ENCODE measurements at places on chromosomes 12 and 14. TPM values are rescaled to one million over a fixed set of nuclear protein-coding genes. Genes with fewer than 3 reads are reported as not detected.

DNA sequence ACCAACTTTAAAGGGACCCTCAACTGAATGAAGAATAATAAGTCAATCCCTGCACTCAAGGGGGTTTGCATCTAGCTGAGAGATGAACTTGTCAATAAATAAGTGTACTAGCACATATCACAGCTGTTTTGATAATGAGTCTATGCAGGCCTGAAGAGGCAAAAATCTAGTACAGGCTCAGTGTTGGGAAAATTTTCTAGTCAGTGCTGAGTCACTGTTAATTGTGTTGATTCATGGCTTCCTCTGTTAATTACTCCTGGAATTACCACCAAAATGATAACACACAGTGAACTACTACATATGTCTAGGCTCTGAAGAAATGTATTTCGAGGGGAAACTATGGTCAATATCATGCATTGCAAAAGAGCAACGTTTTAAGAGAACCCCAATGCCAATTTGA, 18.9 kb downstream of the SNRPF start:
- no peak for DNase-seq

KSR2 gene
- polyA plus RNA-seq: 0.20 TPM

DNA sequence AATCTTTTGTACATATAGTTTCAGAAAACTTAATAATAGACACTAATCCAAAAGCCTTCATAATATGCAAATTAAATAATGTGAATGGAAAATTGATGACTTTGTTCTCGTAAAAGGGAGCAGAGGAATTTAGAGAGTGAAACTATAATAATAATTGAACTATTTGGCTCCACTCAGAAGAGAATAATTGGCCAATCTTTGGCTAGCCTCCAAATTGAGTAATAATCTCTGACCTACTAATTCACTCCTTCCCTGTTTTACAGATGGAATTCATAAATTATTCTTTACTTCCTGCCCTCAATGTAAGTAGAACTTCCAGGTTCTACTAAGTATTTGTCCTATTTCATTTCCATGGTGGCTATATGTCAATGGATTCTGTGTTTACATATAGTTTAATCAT, 15.8 kb downstream of the TRIM9 start:
- DNase-seq: no peak

- DNase-seq: no peak
Observed at GRCh38 chr12:110739488-110739887, 3.2 kb downstream of the PPP1CC start.

RPGRIP1 gene
- polyA plus RNA-seq: 0.24 TPM

PRKD1 gene
- polyA plus RNA-seq: 6.9 TPM

GPR132 gene
- 0.91 TPM for polyA plus RNA-seq

DNA sequence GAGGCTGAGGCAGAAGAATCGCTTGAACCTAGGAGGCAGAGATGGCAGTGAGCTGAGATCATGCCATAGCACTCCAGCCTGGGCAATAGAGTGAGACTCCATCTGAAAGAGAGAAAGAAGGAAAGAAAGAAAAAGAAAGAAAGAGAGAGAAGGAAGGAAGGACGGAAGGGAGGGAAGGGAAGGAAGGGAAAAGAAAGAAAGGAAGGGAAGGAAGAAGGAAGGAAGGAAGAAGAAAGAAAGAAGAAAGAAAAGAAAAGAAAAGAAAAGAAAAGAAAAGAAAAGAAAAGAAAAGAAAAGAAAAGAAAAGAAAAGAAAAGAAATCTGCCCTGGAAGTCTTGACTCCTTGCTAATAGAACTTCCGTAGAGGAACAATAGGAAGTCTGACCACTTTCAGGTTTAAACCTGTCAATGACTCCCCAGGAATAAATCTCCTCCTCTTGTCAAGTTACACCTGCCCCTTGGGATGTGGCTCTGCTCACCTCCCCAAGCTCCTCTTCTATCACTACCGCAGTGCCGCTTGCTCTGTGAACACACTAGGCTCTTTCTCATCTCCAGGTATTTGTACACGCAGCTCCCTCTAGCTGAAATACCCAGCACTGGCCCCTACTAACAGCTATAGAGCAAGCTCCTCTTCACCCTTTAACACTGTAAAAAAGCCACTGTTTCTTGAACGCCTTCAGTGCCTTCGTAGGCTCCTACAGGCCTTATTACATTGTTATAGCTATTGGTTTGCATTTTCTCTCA, 773.1 kb upstream of the TBX3 start:
- no peak for DNase-seq

DNA sequence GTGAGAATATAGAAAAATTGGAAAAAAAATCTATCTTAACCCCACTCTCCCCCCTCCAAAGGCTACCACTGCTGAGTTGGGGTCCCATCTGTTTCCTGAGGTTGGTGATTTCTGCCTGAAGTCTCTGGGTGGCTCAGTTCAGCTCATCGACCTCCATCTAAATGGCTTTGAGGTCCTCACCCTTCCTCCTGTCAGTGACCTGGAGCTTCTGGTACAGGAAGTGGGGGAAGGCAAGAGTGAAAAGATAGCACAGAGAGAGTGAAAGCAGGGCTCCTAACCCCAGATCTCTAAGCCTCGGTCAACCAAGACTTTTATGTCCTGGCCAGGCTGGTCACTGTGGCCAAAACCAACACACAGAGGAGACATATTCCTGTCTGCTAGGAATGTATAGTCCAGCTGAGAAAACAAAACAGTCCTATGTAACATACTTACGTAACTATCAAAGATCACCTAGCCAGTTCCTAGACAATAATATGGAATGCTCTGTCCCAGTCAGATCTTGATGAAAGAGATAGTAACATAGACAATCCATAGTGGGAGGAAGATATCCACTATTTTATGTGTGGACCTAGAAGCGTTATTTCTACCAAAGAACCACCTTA, 12.3 kb upstream of the KRT73 start:
- no peak for DNase-seq

SLC22A17 gene
- polyA plus RNA-seq: 14.5 TPM

DNA sequence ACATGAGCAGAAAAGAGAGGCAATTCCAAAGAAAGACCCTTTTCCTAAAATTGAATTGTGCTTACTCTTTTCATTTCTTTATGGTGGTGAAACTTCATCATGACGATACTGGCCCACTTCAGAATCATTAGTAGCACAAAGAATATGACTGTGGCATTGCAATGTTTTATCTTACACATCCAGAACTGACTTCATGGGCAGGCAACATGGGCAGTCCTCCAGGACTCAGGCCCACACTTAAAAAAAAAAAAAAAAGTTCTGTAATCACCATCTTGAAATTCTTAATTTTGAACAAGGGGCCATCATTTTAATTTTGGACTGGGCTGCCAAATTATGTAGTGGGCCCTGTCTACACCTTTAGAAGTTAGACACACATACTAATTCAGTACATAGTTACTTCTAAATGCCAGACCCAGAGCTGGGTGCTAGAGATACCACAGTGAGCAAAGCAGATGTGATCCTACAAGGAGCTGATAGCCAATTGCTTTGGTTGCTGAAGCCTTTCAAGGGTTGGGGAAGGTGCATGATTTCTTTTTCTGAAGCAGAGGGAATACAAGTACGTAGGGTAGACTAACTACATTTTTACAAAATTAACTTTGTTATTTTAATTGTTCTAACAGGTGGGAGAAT, 35.2 kb downstream of the HELB start:
- no peak for DNase-seq

DNA sequence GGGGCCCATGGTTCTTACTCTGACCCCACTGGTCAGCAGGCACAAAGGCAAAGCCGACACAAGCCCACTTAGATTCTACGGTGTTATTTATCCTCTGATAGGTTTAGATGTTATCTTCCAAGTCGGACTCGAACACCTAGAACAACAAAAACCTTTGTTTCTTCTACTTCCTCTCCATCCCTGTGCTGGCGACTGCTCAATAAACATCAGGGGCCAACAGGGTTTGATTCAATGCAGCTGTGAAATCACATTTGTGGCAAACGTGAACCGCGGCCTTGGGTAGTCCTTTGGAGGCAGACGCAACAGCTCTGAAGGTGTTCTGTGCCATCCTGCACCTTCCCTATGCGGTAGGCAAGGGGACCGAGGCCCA, 87.2 kb downstream of the CHGA start:
- no peak for DNase-seq

B3GNT4 gene
- 0.74 TPM for polyA plus RNA-seq

BBOF1 gene
- 13.4 TPM for polyA plus RNA-seq

DNA sequence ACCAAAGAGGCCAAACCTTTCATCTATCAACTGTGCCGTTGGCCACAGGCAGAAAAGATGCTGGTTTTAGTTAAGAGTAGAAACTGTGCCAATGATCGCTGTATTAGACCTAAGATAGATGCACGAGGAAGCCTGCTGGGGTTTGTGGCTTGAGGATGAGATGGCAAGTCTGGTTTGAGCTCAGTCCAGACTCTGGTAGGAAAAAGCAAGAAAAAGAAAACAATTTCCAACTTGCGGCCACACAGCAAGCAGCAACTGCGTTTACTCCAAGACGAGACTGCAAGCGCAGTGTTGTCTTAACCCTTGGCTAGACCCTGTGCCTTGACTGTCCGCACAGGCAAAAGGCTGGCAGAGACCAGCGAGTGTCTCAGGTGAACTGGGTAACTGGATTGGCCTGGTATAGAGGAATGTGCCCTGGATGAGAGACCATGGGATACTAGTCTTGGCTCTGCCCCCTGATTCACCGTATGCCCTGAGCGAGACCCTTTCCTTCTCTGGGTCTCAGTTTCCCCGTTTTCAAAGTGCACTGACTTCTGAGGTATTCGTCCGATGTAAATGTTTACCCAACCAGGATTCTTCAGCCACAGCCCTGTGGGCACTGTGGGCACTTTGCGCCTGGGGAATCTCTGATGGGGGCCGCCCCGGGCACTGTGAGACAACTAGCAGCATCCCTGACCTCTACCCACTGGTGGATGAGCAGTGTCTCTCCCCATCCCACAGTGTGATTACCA, 113.4 kb downstream of the DICER1 start:
- DNase-seq: no peak

DNA sequence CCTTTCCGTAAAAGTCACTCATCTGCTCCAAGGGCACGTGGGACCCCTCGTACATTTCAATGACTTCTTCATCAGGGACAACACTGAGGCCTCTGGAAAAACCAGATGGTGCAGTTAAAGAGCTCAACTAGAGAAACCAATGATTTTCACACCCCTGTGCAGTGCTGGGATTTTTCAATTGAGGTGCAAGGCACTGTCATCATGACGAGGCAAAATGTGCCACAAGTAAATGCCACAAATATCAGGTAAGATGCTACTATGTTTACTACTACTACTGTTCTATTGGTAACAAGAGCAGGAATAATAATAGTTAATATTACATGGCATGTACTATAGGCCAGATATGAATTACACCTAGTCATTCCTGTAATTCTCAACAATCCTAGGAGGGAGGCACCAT, 42.4 kb downstream of the NT5DC3 start:
- no peak for DNase-seq

CBLN3 gene
- polyA plus RNA-seq: 3.9 TPM

GRCh38 chr12:57461276-57461916, 1.8 kb downstream of the GLI1 start:
- peak; percentile 52 for DNase-seq

GRCh38 chr12:117120787-117121186, 21.6 kb upstream of the TESC start:
- no peak for DNase-seq

PLEKHG7 gene
- not detected for polyA plus RNA-seq

DNA sequence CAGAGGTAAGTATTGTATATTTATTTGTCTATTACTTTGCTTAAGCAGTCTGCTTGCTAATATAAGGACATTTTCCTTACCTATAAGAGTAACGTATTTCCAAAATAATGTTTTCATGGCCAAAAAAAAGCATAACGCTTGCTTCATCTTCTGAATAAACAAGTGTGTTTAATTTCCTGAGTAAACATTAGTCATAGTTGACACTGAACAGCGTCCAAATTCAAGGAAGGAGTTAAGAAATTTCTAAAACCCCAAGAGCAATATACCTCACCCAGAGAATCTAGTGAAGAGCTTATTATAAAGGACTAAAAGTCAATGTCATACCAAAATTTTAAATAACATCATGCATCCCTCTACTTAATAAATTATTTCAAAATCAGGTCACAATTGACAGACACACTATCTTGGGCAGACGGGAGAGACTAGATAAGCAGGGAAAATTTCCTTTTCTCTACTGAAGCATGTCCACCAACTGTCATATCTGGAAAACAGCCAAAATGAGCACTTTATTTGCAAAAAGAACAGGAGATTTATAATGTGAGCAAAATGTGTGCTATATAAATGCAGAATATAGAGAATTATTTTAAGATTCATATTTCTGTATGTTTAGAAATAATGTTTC, 25.1 kb downstream of the ANKS1B start:
- no peak for DNase-seq

DBX2 gene
- polyA plus RNA-seq: not detected

GRIN2B gene
- under 0.01 TPM for polyA plus RNA-seq

- DNase-seq: no peak
Observed at GRCh38 chr14:42113358-42114069, 506.8 kb downstream of the LRFN5 start.

DNA sequence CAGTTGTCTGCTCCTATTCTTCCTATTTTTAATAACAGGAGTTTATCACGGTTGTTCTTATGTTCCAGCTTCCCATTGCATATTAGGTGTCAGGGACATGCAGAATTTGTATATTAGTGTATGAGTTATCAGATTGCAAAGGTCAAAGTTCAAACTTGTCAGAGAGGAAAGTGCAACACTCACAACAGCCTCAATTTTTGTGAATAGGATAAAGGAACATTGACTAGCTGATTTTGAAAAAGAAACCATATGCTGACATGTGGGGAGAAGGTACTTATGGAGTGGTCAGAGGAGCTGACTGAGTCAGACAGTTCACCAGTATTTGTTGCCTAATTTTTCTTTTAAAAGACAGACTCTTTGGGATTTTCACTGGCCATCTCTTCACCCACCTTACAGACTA, 222.1 kb downstream of the C12orf50 start:
- no peak for DNase-seq

DNA sequence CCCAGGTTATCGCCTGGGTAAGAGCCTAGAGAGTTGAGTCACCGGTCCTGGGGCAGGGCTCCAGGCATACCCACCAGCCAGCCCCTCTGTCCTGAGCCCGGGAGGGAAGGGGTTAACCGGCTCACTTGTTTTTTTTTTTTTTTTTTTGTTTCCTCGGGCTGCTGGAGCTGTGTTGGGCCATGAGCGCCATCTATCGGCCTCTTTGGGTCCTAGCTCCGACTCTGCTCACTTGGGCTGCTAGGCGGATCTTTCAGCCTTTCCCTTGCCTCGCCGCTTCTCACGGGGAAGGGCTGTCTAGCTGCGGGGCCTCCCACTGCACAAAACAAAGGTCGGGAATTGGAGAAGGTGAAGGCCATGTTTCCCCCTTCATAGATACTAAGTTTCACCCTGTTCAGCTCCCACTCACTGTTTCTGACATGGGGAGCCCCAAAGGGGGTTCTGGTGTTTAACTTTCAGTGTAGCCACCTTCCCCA, 2.8 kb upstream of the SMUG1 start:
- peak; percentile 81 for DNase-seq

DDN gene
- polyA plus RNA-seq: 0.15 TPM

DNA sequence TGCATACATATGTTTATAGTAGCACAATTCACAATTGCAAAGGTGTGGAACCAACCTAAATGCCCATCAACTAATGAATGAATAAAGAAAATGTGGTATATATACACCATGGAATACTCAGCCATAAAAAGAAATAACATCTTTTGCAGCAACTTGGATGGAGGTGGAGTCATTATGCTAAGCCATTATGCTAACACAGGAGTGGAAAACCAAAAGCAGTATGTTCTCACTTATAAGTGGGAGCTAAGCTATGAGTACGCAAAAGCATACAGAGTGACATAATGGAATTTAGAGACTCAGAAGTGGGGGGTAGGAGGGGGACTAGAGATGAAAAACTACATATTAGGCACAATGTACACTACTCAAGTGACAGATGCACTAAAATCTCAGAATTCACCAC, 16.2 kb upstream of the SPTSSA start:
- DNase-seq: no peak

ZFHX2 gene
- polyA plus RNA-seq: 2.1 TPM

All from adrenal gland (tissue), 19 donors.